ENCODE measurements at places on chromosomes 6 and 20.

DNA sequence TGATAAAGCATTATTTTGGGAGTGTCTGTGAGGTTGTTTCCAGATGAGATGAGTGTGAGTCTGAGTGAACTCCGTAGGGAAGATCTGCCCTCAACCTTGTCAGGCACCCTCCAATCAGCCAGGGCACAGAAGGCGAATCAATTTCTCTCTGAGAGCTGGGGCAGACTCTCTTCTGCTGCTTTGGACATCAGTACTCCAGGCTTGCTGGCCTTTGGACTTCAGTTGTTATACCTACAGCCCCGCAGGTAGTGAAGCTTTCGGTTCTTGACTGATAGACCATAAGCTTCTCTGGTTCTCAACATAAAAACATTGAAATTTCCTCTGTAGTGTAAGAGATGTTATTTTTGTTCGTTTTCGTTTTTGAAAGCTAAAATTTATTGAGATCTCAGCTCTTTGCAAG lies 71.4 kb downstream of the MAFB start:
- DNase-seq = no peak

DNA sequence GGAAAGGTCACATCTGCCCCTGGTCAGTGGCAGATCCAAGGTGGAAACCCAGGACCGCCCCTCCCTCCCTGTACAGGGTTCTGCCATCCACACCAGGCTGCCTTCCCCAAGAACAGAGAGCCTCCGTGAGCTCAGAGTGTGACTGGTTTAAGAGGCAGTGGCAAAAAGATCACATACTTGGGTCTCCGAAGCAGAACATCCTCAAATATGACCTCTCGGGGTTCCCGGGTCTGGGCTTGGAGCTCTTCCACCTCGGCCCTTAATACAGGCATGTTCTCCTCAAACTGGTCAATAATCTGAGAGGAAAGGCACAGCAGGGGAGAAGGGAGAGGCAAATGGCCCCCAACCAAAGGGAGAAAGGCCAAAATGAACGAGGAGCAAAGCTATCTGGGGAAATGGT lies 14.8 kb downstream of the C20orf96 start:
- DNase-seq = no peak

GRCh38 chr6:51432481-51432880 lies 613.8 kb downstream of the TFAP2B start:
- DNase-seq = peak; percentile 23

DNA sequence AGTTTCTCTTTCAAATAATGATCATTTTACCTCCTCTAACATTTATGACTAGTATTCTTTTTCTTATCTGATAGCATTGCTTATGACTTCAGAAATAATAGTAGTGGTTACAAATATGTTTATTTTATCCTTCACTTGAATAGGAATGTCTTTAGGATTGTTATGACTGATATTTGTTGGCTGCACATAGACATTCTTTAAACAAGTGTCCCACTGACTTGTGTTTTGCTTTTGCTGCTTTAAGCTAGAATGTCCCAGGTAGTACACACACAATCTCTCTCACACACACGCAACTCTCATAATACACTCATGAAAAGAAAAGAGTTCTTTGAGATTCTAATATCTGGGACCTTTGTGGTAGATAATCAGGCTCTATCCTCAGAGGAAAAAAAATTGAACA lies 21.6 kb downstream of the KIAA1586 start:
- DNase-seq = no peak

DNA sequence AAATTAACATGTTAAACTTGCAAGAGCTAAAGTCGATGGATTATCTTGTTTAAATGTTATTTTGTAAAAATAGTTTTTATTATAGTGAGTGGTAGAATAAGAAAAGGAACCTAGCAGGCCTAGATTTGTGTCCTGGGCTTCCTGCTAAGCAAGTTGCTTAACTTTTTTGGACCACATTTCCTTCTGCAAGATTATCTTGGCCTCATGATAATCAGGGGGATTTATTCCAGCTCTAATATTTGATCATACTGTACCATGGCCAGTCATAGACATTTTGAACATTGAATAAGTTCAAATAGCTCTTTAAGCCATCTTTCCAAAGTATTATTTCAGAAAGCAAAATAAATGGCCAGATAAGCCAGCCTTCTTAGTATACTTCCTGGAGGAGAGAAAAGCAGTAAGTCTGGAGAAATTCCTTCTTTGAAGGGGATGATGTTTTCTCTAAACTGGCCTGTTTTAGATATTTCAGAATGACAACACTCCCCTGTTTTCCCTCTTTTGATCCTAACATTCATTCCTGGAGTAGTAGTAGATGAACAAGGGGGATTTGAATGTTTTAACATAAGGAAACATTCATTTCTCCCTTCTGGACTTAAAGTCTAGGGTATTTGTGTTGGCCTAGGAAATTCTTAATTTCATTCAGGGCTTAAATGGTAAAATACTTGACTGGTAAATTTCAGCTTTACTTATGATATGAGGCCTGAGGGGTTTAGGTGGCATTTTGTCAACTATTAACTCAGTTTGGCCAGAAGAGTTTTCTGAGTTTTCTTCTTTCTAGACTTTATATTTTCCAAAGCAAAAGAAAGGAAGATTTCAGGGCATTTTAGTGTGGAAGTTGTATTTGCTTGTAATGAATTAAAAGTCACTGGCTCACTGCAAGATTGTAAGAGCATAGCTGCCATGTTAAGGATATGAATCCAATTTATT lies 108.8 kb upstream of the SCGN start:
- DNase-seq = no peak

All from mammary epithelial cell (primary cell).